ENCODE measurements at places on chromosomes 6 and 20.

DNA sequence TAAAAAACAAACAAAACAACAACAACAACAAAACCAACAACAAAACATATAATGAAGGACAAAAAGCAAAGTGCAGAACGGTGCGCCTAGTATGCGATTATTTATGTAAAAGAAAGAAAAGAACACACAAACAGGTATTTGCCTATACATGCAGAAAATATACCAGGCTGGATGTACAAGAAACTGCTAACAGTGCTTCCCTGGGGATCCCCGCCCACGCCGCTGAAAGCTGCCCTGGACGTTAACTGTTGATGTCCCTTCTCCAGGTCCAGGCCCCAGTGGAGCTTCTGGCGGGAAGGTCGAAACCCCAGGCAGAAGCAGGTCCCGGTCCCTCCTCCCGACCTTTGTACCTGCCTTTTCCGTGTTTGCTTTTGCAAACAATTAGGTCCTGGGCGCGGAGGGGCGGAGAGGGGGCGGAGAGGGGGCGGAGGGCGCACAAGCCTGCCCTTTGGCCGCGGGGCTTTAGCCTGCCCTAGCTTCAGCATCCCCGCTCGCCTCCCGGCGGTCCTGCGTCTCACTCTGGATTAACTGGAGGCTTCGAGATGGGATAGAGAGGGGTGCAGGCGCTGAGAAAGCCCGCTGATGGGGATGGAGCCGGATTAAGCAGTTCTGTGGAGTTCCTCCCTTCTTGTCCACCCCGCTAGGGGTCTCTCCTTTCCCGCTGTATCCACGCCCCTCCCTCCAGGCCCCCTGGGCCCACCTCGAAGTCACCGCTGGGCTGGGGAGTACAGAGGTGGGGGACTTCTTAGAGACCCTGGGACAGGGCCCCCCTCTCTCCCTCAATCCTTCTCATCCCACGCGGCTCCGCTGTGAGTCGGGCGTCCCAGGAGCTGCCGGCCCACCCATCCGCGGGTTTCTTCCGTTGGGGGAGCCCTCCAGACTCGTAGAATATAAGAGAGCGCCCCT lies 8.2 kb upstream of the AHCY start:
- DNase-seq: no peak

DNA sequence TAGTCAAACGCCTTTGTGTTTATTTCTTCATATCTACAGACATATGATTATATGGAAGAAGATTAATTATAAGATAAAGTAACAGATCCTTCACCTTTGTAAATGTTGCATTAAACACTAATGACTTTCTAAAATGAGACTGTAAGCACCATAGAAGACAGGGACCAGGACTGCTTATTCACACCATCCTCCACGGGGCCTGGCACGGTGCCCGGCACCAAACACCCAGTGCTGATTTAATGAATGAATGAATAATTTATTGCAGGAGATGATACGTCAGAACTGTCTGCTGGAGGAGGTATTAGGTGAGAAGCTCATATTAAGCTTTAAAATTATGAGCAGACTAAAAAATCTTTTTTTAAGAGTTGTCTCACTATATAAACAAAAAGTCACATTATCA lies 88.3 kb downstream of the SLX4IP start:
- no peak for DNase-seq

DNA sequence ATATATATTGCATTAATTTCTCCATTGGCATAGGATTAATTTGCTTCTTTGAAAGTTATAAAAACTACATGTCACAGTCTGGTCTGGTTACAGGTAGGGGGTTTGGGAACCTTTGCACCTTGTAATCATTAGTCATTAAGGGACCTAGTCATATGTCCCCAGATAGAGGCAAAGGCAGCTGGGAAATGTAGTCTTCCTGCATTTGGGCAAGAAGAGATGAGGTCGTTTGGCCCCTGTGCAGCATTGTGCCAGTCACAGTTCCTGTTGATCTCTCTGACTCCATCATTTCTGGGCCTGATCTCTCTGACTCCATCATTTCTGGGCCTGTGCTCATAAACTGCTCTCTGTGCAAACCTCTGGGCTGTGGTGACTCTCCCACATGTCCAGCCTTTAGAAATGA lies 73.2 kb downstream of the BCKDHB start:
- DNase-seq: no peak

DNA sequence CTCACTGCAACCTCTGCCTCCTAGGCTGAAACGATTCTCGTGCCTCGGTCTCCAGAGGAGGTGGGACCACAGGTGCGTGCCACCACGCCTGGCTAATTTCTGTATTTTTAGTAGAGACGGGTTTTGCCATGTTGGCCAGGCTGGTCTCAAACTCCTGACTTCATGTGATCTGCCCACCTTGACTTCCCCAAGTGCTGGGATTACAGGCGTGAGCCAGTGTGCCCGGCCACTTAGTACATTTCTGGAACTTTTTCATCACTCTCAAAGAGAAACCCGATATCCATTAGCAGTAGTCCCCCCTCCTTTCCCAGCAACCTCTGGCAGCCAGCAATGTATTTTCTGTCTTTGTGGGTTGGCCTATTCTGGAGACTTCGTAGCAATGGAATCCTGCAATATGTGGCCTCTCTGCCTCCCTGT lies 109.8 kb downstream of the JARID2 start:
- no peak for DNase-seq

DNA sequence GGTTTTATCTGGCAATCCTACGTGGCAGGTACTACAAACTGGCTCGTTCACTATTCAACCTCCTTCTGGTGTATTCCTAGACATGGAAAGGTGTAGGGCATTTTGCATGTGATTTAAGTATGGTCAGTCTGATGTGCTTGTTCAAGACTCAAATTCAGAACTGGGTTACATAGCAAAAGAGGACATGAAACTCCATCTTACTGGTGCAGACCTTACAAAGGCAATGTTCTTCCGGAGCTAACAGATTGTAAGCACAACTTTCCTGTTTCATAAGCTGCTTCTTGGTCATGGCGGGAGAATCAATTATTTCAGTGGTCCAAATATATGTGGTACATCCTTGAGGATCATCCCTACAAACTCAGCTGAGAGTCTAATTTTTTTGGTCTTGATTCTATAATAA lies 703.4 kb downstream of the EPM2A start:
- no peak for DNase-seq

DNA sequence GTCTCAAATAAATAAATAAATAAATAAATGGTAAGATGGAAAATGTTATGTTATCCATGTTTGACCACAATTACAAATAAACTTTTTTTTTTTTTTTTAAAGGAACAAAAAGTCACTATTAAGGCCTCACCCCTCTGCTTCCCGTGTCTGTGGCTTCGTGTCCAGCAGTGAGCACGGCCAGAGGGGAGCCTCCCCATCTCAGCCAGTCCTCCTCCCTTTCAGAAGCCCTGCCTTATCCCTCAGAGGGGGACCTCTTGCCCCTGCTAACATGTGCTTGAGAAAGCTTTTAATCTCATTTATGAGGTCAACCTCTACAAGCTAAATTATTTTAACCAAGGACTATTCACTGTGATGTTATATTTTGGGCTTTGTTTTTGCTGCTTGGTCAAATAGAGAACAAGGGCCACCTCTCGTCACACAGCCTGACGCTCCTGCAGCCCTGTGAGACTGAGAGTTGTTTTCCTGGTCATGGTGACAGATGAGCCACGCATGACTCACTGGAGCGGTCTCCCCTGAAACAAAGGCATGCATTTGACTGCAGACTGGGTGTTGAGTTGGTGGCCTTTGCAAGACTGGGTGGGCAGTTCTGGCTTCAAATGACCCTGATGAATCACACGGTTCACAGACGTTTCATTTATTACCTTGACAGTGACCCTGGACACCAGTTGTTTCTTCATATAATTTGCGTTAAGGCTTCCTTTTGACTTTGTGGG lies 131.8 kb downstream of the TIAM2 start:
- no peak for DNase-seq

DNA sequence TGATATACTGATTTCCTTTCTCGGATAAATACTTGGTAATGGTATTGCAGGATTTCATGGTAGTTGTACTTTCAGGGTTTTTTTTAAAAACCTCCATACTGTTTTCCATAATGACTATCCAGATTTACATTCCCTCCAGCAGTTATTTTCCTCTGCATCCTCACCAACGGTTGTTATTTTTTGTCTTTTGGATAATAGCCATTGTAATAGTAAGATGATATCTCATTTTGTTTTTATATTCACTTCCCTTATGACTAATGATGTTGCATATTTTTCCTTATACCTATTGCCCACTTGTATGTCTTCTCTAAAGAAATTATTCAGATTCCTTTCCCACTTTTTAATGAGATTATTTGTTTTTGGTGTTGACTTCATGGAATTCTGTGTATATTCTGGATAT lies 231.0 kb downstream of the MEI4 start:
- DNase-seq: no peak

DNA sequence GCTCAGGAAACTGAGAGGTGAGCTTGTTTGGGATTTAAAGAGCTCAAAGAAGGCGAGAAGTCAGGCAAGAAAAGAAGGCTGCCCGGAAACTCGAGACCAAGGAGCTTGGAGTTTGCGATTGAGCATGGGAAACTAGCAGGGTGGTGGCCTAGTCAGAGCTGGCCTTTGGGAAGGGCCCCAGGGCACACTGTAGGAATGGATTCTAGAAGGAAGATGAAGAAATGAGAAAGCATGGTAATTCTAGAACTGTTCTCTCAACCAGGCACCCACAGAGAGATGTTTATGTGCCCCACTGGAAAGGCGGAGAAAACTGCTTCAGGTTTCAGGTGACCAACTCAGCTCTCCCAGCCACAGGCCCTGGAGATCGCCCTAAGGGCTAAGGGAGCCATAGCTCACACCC lies 126.2 kb downstream of the FOXO3 start:
- DNase-seq: no peak

DNA sequence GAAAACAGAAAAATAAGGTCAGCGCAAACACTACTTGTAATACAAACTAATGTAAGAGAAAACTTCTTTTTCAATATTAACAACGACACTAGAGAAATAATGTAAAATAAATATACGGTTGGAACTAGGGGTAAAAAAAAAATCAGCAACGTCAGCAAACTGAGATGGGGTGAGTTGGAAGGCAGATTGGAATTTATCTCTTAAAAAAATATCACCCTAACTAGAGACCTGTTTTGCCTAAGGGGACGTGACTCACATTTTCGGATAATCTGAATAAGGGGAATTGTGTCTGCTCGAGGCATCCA lies 705 bp upstream of the UTRN start:
- no peak for DNase-seq

DNA sequence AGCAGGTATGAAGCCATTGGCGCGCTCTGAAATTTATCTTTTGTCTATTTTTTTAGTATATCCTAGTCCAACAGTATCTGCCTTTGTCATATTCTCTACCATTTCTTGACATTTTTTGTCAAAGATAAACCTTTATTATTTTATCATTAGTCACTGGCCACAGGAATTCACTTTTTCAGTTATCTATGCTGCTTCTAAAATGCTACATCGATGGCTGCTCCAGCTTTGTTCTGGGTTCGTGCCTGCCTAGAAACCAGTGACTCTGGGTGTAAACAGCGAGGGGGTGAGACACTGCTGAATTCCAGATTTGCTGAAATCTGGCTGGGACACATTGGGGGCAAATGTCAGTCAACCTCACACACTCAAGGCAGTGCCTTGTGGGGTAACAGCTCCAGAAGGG lies 193.4 kb downstream of the CDC5L start:
- DNase-seq: no peak

DNA sequence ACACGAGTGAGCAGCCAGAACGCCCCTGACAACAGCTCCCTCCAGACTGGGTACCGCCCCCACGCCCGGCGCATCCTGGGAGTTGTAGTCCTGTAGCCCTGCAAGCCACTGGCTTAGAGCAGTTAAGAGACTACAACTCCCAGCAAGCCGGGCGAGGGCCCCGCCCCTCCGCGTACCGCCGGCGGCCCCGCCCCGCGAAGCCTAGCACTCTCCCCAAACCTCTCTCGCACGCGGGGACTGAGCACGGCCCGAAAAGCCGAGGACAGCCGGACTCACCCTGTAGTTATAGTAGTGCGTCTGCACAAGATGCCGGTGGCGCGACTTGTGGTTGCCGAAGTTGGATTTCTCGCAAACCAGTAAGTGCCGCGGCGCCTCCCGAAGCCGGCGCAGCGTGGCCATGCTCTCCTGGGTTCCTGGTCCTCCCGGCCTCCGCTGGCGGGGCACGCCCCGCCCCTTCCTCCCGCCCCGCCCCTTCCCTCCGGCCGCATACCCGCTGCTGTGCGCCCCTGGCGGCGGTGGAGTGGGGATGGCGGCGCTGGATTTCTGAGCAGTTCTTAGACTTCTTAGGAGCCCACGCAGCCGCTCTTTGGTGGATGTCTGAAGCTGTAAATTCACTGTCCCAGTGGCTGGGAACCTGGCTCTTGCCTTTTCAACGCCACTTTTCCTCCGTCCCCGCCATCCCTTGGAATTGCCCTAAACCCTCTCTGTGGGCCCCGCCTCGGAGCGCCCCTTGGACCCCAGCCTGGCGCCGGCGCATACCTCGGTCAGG lies at the start of gene RPP40:
Gene RPP40, minus strand, starts transcription at position 434 of the 769 bp plus-strand sequence. Its CDS starts 35 bp downstream, at position 399.
- DNase-seq: peak; percentile 86

- DNase-seq: no peak
Measured at GRCh38 chr6:134002821-134003220, 49.6 kb downstream of the SLC2A12 start.

- no peak for DNase-seq
Measured at GRCh38 chr6:24996269-24996836, 60.6 kb upstream of the RIPOR2 start.

DNA sequence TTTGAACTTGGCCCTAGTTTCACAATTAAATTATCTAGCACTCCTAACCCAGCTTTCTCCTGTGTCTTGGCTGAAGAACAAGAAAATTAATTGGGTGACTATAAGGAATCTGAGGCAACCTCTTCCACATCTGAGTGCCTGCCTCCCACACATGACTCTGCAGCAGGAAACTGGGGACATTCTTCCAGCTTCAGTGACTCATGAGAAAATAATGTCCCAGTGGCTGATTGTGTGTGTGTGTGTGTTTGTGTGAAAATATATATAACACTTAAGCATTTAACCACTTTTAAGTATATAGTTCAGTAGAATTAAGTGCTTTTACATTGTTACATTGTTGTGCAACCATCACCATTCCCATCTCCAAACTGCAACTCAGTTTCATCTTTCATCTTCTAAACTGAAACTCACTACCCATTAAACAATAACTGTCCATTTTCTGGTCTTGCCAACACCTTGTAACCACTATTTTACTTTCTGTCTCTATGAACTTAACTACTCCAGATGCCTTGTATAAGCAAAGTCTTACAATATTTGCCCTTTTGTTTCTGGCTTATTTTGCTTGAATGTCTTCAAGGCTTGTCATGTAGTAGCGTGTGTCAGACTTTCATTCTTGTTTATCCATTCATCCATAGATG lies 8.7 kb downstream of the TRIM38 start:
- DNase-seq: peak; percentile 63

- no peak for DNase-seq
Measured at GRCh38 chr20:17933711-17934110, 34.9 kb downstream of the SNX5 start.

DNA sequence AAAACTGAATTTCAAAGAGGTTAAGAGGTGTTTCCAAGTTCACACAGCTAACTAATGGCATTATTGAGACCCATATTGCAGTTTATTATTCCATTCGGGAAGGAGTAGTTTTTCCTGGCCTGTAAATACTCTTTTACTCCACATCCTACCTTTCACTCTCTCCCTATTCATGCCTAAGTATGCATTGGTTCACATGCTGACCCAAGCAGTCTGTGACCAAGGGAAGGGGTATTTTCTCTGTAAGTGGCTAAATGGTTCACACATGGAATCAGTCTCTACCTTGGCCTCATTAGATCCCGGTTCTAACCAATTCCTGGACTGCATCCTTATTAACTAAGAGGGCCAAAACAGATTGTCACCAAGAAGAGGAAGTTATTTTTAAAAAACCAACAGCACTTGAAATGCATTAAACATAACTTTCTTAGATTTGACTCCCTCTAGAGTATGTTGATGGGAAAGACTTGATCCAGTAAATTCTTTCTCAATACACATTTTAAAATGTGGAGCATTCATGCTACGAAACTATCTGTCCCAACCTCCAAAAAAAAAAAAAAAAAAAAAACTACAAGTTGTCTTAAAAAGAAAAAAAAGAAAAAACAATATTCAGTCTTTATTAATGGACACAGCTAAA lies 17.8 kb upstream of the RSPO3 start:
- DNase-seq: peak; percentile 11
